ENCODE measurements at places on chromosomes 1 and 21.

DNA sequence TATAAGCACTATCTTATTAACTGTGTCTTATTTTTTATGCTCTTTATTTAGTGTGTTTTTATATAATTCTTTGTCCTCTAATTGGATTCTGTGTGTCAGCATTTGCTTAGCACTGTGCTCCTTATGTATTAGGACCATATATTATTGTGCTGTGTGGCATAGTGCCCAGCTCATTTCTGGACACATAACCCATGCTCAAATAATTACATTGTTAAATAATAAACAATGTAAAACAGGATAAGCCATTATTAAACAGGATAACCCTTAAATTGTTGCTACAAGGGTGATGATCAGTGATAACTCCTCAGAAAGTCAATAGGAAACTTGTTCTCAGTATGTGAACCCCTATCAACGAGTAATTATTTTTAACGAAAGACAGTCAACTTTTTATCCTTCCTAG, 150.4 kb downstream of the ADGRL4 start:
- no peak for DNase-seq

- DNase-seq, result no peak
Measured at GRCh38 chr1:156452907-156453306, 47.7 kb downstream of the MEF2D start.

DNA sequence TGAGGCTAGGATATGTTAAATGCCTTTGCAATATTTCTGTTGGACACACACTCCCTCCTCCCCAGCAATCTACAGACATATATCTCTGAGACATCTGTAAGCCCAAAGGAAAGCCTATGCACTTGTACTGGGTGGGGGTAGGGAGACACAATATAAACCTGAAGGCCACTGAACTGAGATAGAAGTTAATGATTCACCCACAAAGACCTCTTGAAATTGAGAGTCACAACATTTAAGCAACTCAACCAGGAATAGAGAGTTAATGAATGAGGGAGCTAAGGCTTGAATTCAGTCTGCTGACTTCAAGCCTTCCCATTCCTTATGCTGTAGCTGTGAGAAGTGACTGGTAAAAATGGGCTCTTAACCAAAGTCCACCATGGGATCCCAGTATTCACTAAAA, 5.0 kb downstream of the OR10J1 start:
- DNase-seq, result no peak

- no peak for DNase-seq
Measured at GRCh38 chr1:24459551-24460266, 42.9 kb upstream of the RCAN3 start.

DNA sequence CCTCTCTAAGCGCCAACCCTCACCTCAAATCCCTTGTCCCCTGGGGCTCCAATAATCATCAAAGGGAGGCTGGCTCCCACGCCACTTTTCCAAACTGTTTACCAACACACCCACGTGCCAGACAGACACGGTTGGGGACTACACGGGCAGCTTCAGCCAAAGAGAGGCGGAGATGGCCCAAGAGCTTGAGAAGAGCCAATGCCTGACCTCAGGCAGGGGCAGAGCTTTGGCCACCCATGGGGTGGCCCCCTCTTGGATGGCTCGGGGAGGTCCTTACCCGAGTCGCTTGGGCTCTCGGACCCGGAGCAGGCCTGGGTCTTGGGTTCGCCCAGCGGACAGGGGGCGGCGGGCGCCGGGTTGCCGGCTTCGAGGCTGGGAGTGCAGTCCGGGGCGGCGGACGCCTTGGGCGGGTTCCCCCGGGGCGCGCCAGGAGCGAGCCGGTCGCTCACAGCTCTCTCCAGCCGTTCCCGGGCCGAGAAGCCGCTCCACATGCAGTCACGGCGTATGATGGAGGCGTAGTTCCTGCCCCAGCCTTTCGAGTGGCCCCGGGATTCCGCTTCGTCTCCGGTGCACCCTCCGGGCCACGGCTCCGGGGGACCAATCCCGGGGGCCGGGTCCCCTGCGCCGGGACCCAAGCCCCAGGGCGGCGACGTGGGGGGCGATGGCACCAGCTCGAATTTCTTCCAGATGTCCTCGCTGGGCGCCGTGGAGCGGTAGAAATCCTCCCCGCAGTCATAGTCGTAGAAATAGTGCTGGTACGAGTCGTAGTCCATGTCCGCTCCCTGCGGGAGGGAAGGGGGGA, 854 bp downstream of the MYCL start:
- peak; percentile 21 for DNase-seq
